ENCODE measurements at places on chromosomes 13 and 19.

GRCh38 chr19:10756791-10757190 is 38.9 kb downstream of the DNM2 start:
- DNase-seq = no peak

GRCh38 chr19:5031231-5032100 is 62.6 kb downstream of the KDM4B start:
- peak; percentile 82 for DNase-seq

- DNase-seq = no peak
Measured at GRCh38 chr13:98845742-98846141, 93.3 kb upstream of the SLC15A1 start.

DNA sequence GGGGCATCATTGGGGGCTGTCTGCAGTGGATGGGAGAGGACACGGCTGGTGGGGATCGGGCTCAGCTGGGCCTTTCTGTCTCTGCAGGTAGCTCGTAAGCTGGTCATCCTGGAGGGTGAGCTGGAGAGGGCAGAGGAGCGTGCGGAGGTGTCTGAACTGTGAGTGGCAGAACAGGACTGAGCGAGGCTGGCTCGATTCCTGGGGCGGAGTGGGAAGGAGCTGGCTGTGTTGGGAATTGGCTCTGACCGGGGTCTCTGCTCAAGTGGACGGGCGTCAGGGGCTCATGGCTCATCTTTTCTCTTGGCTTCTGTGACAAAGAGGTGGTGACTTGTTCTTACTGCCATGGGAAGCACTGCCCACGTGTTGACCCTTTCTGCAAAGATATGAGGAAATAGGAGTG is 11.6 kb downstream of the TPM4 start:
- no peak for DNase-seq

DNA sequence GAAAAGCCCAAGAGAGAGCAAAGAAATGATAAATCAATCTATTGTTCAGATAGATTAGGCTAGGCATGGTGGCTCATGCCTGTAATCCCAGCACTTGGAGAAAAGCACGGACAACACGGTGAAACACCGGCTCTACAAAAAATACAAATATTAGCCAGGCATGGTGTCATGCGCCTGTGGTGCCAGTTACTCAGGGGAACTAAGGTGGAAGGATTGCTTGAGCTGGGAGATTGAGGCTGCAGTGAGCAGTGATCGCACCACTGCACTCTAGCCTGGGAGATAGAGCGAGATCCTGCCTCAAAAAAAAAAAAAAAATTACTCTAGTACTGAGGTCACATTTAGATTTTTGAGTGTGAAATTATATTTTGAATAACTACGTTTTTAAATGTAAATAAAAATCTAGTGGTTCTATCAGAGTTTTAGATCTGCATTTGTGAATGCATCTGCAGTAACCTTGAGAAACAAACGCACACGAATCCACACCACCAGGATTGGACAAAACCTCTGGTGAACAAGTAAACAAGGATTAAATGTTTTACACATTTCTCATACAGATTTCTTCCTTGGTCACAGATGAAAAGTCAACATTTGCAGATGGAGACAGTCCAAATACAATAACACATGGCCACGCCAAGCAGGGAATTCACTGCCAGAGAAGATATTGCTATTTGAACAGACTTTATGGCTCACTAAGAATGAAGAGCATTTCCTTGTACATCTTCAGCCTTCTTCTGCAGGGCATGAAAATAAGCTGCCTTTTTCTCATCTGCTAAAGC is 917.6 kb downstream of the PCDH9 start:
- no peak for DNase-seq

- DNase-seq = no peak
Measured at GRCh38 chr19:1665565-1666047, 13.2 kb upstream of the TCF3 start.

DNA sequence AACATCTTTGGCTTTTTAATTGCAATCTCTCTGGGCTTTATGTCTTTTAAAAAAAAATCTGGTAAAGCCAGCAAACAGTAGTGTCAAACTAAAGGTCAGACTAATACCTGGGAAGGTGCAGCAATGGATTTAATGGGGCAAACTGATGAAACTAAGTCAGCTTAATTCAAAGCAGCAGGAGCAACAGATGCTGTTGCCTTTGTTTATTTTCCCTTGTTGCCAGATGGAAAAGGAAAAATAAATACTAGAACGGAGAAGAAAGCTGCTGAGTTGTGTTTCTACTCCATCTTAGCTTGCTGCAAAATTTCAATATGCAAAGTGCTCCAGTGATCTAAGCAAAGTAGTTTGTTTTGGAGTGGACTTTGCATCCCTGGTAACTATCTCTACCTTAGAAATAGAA is 1097.8 kb downstream of the PCDH17 start:
- no peak for DNase-seq

- DNase-seq = no peak
Measured at GRCh38 chr13:39684531-39685137, 29.2 kb downstream of the COG6 start.

DNA sequence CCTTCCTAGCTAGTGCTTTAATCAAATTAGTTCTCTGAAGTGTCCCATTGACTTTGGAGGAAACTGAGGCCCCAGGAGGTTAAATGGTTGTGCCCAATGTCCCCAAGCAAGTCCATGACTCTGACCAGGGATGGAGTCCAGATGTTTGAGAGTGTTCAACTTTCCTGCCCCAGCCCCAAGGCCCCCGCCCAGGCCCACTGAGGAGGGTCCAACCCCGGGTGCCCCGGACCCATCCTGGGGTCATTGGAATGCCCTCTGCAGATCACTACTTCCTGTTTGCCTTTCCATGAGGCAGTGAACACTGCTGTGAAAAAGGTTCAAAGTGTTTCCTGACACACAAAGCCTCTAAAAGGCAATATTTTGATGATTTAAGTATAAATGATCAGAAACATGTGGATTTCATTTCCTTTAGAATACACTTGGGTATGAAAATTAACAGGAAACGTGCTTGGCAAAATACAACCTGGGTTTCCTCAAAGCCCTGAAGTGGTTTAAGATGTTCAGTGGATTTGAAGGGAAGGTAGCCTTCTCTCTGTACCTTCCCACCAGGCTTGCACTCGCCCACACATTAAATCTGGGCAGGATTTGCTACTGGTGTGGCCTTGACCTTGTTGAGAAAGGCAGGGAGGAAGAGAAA is 335.7 kb downstream of the TSHZ3 start:
- DNase-seq = no peak

DNA sequence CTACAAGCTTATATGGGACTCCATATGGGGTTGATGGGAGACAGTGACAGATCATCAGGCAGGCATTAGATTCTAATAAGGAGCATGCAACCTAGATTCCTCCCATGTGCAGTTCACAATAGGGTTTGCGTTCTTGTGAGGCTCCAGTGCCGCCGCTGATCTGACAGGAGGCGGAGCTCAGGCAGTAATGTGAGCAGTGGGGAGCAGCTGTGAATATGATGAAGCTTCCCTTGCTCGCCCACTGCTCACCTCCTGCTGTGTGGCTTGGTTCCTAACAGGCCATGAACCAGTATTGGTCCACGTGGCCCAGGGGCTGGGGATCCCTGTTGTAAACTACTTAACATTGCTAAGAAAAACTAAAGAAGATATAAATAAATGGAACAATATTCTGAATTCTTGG is 378.4 kb downstream of the KCNRG start:
- no peak for DNase-seq

GRCh38 chr19:7636691-7637373 is at the start of gene STXBP2:
Gene STXBP2, plus strand, starts transcription at chr19:7637110. Its CDS starts 40 bp downstream, at chr19:7637150.
- peak; percentile 92 for DNase-seq

- DNase-seq = no peak
Measured at GRCh38 chr13:51241720-51242119, 19.5 kb downstream of the FAM124A start.

GRCh38 chr13:110047496-110047895 is 259.5 kb downstream of the COL4A1 start:
- DNase-seq = no peak

DNA sequence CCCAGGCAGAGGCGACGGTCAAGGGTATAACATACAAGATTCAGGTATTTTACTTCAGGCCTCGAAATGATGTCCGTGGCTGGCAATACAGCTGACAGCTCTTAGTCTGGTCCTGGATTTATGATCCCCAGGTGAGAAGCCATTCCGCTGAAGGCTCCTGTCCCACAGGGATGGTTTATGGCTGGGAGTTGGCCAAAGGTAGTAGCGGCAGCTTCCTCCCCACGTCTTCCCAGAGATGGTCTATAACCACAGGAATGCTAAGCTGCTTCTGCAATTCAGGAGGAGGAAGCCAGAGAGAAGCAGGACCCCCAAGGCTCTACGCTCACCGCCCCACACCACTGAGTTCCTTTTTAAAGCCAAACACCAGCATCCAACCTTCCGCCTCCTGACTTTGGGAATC is 27.1 kb downstream of the OLFM2 start:
- no peak for DNase-seq
